GM03348 (cell line): ENCODE measurements at places on chromosomes 12 and 14.
A peak's percentile ranks its signal among the peaks of the same experiment; 100 is the strongest.

GRCh38 chr12:105218434-105218833 lies 17.5 kb downstream of the APPL2 start:
- peak; percentile 29 for DNase-seq

GRCh38 chr14:102849526-102850379 lies 72.5 kb downstream of the TRAF3 start:
- peak; percentile 34 for DNase-seq

- DNase-seq = no peak
Measured at GRCh38 chr14:75513911-75514672, 8.2 kb upstream of the BATF start.

GRCh38 chr12:65494537-65494936 lies 216.1 kb downstream of the MSRB3 start:
- DNase-seq = no peak

DNA sequence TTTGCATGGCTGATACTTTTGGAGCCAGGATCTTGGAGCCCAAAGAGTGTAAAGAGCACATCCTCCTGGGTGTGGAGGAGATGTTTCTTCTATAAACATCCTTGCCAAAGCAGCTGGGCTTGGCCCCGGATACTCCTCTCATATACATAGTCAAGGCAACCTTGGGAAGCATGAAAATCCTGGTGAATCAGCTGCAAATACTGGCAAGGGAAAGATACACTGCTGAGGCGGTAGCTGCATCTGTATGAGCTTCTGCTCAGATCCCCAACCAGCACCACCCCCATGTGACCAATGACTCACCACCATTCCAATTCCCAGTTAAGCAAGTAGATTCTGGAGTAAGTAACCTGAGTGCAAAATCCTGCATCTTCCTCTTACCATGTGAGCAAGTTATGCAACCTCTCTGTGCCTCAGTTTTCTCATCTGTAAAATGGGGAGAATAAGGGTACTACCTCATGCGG lies 567.4 kb downstream of the MED13L start:
- DNase-seq = peak; percentile 68

DNA sequence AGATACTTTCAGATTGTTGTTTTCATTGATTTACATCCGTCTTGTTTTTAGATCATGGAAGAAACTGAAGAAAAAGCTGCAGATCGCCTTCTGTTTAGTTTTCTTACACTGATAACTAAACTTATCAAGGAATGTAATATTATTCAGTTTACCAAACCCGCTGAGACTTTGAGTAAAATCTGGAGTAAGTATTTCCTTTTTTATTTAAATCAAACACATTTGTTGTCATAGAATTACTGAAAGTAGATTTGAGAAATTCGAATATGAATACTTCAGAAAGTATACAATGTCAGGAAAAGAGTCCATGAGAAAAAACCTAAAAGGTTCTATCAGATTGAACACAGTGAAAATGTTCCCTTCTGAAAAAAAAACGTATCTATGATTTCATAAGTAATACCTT lies 32.0 kb downstream of the ARL1 start:
- no peak for DNase-seq

DNA sequence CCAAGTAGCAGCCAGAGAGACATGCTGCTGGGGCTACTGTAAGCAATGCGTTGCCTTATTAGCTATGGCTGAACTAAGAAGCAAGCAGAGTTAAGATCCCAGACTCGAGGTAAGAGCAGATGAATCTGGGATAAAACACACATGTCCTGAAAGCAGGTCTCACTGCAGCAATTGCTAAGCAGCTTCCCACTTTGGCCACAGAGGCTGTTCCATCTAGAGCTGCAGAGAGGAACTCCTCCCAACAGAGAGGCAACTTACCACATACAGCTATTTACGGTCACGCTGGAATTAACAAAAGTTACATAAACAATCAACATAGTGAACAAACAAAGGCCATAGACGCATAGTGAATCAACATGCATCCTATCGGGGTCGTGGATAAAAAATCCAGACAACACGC lies 90.2 kb downstream of the KSR2 start:
- no peak for DNase-seq

GRCh38 chr12:19404242-19404880 lies 34.9 kb upstream of the AEBP2 start:
- DNase-seq = no peak

DNA sequence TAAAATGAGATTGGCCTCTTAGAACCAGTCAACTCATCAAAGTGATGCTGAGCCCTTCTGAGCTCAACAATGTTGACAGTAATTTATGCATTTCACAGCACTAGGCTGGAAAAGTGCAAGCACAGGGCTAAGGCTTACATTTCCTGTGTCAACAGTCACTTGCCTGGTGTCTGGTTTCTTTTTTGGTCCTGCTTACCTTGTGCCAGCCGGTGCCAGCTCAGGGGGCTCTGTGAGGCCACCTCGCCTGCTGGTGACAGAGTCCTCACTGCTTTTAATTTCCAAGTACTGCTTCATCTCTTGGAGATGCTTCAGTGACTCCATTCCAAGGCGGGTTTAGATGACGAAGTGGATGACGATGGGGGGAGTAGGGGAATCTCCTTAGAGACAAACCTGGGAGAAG lies 53.1 kb upstream of the KCNA1 start:
- no peak for DNase-seq
